ENCODE measurements at places on chromosomes 12 and 14.

- H3K27me3 ChIP-seq = no peaks in the 10 kb centered on the region
- no peaks in the 10 kb centered on the region for H3K4me1 ChIP-seq
- no peak for DNase-seq
- H3K36me3 ChIP-seq = peaks cover 61% of the 10 kb centered on the region
- H3K4me3 ChIP-seq = no peak overlapping the region
- H3K27ac ChIP-seq = no peak overlapping the region
Observed at GRCh38 chr12:111706145-111706544, 20.3 kb downstream of the ACAD10 start.

GRCh38 chr14:83164016-83164415, 1630.4 kb upstream of the SEL1L start:
- H3K27me3 ChIP-seq = no peaks in the 10 kb centered on the region
- H3K27ac ChIP-seq = no peak overlapping the region
- H3K4me3 ChIP-seq = no peak overlapping the region
- H3K4me1 ChIP-seq = no peaks in the 10 kb centered on the region

- no peak overlapping the region for H3K27ac ChIP-seq
- no peak for DNase-seq
- no peaks in the 10 kb centered on the region for H3K27me3 ChIP-seq
- H3K36me3 ChIP-seq = no peaks in the 10 kb centered on the region
Observed at GRCh38 chr12:78060186-78060585, 229.5 kb downstream of the NAV3 start.

GRCh38 chr12:16325426-16325825, 22.0 kb upstream of the MGST1 start:
- no peaks in the 10 kb centered on the region for H3K36me3 ChIP-seq
- no peaks in the 10 kb centered on the region for H3K27me3 ChIP-seq
- no peak for DNase-seq
- H3K4me3 ChIP-seq = no peak overlapping the region
- H3K4me1 ChIP-seq = peaks cover 11% of the 10 kb centered on the region
- H3K27ac ChIP-seq = no peak overlapping the region

- H3K27me3 ChIP-seq = no peaks in the 10 kb centered on the region
- no peaks in the 10 kb centered on the region for H3K36me3 ChIP-seq
- no peak overlapping the region for H3K27ac ChIP-seq
- DNase-seq = no peak
Observed at GRCh38 chr12:44759289-44759688, 116.8 kb downstream of the NELL2 start.

- peak overlapping the region; percentile 62 for H3K27ac ChIP-seq
- no peaks in the 10 kb centered on the region for H3K27me3 ChIP-seq
- H3K4me3 ChIP-seq = no peak overlapping the region
- no peaks in the 10 kb centered on the region for H3K36me3 ChIP-seq
- peak; percentile 36 for DNase-seq
Observed at GRCh38 chr12:67827820-67828383, 161.3 kb upstream of the IFNG-AS1 start.

DNA sequence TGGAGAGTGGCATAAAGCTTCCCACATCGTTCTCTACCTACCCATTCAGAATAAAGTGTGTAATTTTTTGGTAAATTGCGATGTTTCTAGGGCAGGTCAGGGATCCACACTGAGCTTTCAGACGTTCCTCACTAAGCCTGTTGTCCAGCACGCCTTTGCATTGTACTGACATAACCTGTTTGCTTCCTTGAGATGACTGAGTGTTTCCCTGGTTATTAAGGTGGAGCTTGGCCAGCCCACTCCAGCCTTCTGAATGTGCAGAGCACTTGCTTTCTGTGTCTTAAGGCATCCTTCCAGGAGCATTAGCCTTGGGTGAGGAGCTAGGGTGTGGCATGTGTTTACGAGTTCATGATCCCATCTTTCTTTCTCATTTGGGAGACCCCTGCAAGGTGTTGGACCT, 96.4 kb downstream of the TMEM260 start:
- no peaks in the 10 kb centered on the region for H3K36me3 ChIP-seq
- no peak overlapping the region for H3K4me3 ChIP-seq

GRCh38 chr12:56243731-56244181, 13.9 kb downstream of the SLC39A5 start:
- no peaks in the 10 kb centered on the region for H3K27me3 ChIP-seq
- DNase-seq = no peak
- H3K36me3 ChIP-seq = peaks cover 90% of the 10 kb centered on the region
- H3K4me1 ChIP-seq = peaks cover 15% of the 10 kb centered on the region

DNA sequence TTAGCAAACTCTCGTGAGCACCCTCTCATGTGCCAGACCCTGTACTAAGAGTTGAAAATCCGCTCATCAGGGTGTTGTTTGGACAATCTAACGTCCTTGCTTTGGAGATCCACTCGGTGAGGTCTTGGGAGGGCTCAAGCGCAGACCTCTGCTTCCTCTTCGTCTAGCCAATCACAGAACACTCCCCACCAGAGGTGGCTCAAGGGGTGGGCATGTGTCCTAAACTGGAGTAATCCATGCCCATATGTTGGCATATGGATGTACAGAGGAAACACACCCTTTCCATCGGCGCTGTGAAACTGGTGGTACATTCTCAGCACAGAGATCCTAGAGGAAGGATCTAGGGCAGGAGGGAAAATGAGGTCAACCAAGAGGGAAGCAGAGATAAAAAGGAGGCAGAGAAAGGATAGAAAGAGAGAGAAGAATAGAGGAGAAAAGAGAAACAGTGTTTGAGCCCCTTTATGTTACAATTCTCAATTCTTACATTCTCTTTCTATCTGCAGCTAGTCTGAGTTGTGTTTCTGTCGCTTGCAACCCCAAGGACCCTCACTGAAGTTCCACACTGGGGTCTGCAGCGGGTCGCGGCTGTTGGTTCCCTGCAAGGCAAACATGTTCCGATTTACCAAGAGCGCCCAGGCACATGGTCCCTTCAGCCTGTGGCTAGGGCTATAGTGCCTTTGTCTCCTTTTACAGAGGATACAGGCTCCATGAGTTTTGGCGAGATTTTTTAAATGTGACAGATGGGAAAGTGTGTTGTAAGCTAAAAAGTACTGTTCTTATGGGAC, 40.5 kb downstream of the DLK1 start:
- no peak overlapping the region for H3K4me3 ChIP-seq
- H3K36me3 ChIP-seq = no peaks in the 10 kb centered on the region
- DNase-seq = no peak
- H3K4me1 ChIP-seq = no peaks in the 10 kb centered on the region
- peaks cover 2% of the 10 kb centered on the region for H3K27me3 ChIP-seq

- H3K27ac ChIP-seq = no peak overlapping the region
- no peaks in the 10 kb centered on the region for H3K27me3 ChIP-seq
- DNase-seq = no peak
- no peaks in the 10 kb centered on the region for H3K36me3 ChIP-seq
Observed at GRCh38 chr12:112527082-112527481, 108.3 kb downstream of the PTPN11 start.

- H3K27me3 ChIP-seq = no peaks in the 10 kb centered on the region
- no peak overlapping the region for H3K4me3 ChIP-seq
- no peaks in the 10 kb centered on the region for H3K36me3 ChIP-seq
- no peak for DNase-seq
- no peak overlapping the region for H3K27ac ChIP-seq
Observed at GRCh38 chr12:116284396-116284795, 6.9 kb upstream of the MED13L start.

DNA sequence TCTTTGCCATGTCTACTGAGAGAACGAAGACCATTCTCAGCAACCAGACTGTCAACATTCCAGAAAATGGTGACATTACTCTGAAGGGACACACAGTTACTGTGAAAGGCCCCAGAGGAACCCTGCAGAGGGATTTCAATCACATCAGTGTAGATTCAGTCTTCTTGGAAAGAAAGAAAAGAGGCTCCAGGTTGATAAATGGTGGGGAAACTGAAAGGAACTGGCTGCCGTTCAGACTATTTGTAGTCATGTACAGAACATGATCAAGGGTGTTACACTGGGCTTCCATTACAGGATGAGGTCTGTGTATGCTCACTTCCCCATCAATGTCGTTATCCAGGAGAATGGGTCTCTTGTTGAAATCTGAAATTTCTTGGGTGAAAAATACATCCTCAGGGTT, 29.7 kb upstream of the PSMA6 start:
- no peaks in the 10 kb centered on the region for H3K4me1 ChIP-seq
- H3K4me3 ChIP-seq = no peak overlapping the region
- no peaks in the 10 kb centered on the region for H3K27me3 ChIP-seq
- peaks cover 2% of the 10 kb centered on the region for H3K36me3 ChIP-seq
- DNase-seq = no peak

- peaks cover 30% of the 10 kb centered on the region for H3K4me1 ChIP-seq
- DNase-seq = peak; percentile 73
- H3K4me3 ChIP-seq = peak overlapping the region; percentile 96
- H3K27ac ChIP-seq = peak overlapping the region; percentile 68
- no peaks in the 10 kb centered on the region for H3K27me3 ChIP-seq
- peaks cover 29% of the 10 kb centered on the region for H3K36me3 ChIP-seq
Observed at GRCh38 chr14:68976160-68977067, 2.7 kb downstream of the ACTN1 start.

DNA sequence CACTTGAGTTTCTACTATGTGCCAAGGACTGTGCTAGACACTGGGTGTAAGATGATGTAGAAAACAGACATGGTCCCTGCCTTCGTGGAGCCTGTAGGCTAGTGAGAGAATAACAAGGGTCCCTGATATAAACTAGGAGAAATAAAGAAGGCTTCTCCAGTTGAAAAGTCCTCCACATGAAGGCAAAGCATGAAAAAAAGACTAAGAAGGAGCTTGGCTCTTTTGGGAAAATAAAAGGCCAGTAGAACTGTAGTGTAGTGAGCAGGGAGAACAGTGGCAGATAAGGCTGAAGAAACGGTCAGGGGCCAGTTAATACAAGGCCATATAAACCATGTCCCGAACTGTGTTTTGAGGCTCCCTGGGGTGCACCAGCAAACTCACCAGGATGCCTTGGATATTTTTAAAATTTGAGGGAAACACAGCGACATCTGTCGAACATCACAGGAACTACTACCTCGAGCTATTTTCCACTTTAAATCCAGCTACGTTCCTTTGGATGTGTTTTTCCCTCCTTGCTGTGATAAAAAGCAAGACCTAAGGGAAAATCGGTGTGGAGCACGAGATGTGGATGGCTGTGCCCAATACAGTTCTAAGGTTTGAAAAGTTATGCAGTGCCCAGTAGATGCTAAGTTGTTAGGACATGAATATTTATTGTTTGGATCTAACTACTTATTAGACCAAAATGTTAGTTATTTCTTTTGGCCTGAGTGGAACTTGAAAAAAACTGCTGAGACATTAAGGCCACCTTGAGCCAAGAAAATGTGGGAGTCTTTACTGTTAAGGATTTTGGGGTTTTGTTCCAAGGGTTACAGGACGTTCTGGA, 8.5 kb upstream of the CFL2 start:
- no peaks in the 10 kb centered on the region for H3K27me3 ChIP-seq
- H3K4me1 ChIP-seq = no peaks in the 10 kb centered on the region
- H3K36me3 ChIP-seq = no peaks in the 10 kb centered on the region

- no peaks in the 10 kb centered on the region for H3K4me1 ChIP-seq
- H3K36me3 ChIP-seq = no peaks in the 10 kb centered on the region
- DNase-seq = no peak
- H3K27ac ChIP-seq = no peak overlapping the region
Observed at GRCh38 chr12:127284021-127284420, 982.9 kb upstream of the TMEM132C start.

- no peak overlapping the region for H3K4me3 ChIP-seq
- H3K27ac ChIP-seq = no peak overlapping the region
- H3K27me3 ChIP-seq = no peaks in the 10 kb centered on the region
- no peak for DNase-seq
- H3K36me3 ChIP-seq = peaks cover 5% of the 10 kb centered on the region
Observed at GRCh38 chr12:3274664-3275063, 197.5 kb downstream of the TSPAN9 start.

DNA sequence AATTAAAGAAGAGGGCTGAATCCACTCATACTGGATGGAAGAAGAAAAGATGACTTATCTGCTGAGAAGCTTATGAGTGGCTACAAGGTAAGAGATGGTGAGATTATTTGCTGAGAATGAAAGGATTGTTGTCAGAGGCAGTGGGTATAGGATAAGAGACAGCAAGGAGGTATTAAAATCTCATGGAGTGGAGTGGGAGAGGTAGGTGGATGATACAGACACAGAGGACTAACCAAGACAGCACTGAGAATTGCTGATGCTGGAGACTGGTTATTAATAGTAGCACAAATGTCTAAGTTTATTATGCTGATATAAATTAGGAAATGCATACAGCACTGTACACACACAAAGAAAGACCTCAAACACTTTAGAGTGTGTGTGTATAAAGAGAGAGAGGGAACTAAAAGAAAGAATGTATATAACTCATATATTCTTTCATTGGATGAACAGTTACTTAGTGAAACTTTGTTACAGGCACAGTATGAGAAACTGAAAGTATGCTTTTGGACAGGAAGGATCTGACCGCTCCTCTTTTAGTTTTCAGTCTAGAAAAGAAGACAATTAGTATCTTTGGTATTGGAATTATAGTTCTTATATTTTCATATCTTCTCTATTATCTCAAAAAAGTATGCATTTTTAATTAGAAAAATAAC, 543.1 kb downstream of the LRFN5 start:
- no peaks in the 10 kb centered on the region for H3K4me1 ChIP-seq
- no peak overlapping the region for H3K4me3 ChIP-seq
- H3K27ac ChIP-seq = no peak overlapping the region
- DNase-seq = no peak
- no peaks in the 10 kb centered on the region for H3K36me3 ChIP-seq

DNA sequence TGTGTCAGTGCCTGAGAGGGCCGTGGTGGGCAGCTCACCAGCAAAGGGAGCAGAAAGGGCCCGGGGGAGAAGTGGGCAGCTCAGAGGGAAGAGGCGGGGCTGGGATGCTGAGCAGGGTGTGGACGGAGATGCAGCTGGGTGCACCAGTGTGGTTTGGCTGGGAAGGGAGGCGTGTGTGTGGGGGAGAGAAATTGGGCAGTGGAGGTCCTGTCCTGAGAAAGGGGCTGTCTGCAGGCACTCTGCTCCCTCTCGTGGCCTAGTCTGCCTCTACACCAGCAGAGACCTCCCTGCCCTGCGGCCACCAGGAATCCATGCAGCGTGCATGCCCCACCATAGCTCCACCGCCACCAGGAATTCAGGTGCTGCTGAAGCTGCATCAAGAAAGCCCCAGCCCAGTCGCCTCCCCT, 6.4 kb downstream of the TMEM121 start:
- H3K36me3 ChIP-seq = no peaks in the 10 kb centered on the region
- DNase-seq = no peak
- H3K4me3 ChIP-seq = no peak overlapping the region
- no peak overlapping the region for H3K27ac ChIP-seq
- peaks cover 25% of the 10 kb centered on the region for H3K27me3 ChIP-seq
- peaks cover 13% of the 10 kb centered on the region for H3K4me1 ChIP-seq

- H3K27ac ChIP-seq = no peak overlapping the region
- no peaks in the 10 kb centered on the region for H3K27me3 ChIP-seq
- H3K4me1 ChIP-seq = no peaks in the 10 kb centered on the region
- peaks cover 56% of the 10 kb centered on the region for H3K36me3 ChIP-seq
Observed at GRCh38 chr14:103488071-103488470, 34.6 kb downstream of the CKB start.

DNA sequence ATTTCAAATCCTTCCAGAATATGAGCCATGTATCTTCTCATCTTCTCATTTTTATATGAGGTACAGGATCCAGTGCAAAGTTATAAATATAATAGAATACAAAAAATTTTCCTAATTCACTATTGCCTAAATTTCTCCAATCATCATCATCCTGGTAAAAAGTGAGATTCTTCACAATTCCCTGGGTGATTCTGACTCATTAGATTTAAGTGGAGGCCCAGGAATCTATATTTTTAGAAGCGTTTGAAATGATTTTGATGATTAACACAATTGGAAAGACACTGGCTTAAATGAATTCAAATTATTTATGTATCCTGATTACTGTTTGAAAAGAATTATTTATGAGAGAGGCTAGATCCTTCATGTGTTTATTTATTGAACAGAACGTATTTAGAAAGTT, 380.3 kb upstream of the PDE3A start:
- DNase-seq = no peak
- no peak overlapping the region for H3K27ac ChIP-seq
- no peaks in the 10 kb centered on the region for H3K36me3 ChIP-seq
- no peaks in the 10 kb centered on the region for H3K27me3 ChIP-seq
